CMK (cell line): ENCODE measurements at places on chromosomes 6 and 20.
A peak's percentile ranks its signal among the peaks of the same experiment; 100 is the strongest.

GRCh38 chr20:43916073-43916880, 1.6 kb downstream of the TOX2 start:
- DNase-seq, result no peak

GRCh38 chr20:49560186-49560585, 7.8 kb downstream of the PTGIS start:
- DNase-seq, result no peak

DNA sequence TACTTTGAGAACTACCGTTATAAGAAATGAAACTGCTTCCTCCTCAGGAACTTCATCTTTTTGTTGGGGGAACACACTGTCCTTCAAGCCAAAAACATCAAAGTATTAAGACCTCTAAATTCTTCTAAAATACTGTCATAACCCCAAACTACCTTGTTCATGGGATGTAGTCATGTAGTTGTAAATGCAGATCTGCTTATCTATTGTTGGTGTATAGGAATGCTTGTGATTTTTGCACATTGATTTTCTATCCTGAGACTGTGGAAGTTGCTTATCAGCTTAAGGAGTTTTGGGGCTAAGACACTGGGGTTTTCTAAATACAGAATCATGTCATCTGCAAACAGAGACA, 282.9 kb upstream of the RUNX2 start:
- DNase-seq, result no peak

- no peak for DNase-seq
These were observed 73.3 kb downstream of the CAP2 start for GRCh38 chr6:17466707-17467106.

DNA sequence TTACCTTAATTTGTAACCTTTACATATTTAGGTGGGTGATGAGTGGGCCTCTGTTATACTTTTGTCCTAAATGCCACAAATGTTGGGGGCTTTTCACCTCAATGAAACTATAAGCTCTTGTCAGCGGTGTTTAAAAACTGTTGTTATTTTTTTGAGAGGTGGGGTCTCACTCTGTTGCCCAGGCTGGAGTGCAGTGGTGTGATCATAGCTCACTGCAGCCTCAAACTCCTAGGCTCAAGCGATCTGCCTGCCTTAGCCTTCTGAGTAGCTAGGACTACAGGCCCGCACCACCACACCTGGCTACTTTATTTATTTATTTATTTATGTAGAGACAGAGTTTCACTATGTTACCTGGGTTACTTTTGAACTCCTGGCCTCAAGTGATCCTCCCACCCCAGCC, 66.7 kb downstream of the ZDHHC14 start:
- no peak for DNase-seq

- DNase-seq, result no peak
These were observed 1643.3 kb downstream of the GRIK2 start for GRCh38 chr6:103036846-103037245.

- DNase-seq, result no peak
These were observed 516 bp downstream of the LRRC1 start for GRCh38 chr6:53795340-53795701.

GRCh38 chr6:16793828-16794412, 32.7 kb upstream of the ATXN1 start:
- no peak for DNase-seq

DNA sequence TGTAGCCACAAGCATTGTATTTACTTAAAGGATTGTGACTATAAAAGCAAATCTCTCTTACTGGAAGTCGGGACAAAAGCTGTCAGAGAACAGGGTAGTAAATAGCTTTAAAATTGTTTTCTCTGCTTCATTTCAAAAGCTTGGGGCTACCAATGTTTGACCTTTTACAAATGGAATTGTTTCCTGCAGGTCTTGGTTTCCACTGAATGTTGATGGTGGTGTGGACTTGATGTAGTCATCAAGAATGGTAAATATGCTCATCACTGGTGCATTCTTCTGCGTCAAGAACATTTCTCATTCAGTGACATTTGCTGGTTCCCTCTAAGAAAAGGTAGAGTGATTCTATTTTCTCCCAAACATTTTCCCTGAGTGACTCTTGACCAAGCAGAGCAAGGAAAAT, 435.4 kb upstream of the KHDRBS2 start:
- DNase-seq, result no peak

DNA sequence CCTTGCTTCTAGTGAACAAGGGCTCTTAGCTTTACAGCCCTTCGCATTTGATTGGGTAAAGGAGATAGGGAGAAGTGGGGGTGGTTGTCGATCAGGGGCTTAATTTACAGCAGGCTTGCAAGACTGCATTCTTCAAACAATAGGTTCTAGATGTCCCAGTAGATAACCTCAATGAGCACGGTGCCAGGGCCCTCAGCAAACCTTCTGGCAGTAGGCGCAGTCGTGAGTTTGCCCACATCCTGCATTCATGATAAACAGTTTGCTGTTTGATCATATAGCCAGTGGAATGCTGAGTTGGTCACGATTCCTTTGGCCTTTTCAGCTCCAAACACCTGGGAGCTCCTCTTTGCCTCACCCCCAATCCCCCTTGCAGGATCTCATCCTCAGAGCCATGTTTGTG, 27.5 kb downstream of the SUN5 start:
- DNase-seq, result no peak

- DNase-seq, result no peak
These were observed 184.6 kb downstream of the ID4 start for GRCh38 chr6:20021795-20022194.

DNA sequence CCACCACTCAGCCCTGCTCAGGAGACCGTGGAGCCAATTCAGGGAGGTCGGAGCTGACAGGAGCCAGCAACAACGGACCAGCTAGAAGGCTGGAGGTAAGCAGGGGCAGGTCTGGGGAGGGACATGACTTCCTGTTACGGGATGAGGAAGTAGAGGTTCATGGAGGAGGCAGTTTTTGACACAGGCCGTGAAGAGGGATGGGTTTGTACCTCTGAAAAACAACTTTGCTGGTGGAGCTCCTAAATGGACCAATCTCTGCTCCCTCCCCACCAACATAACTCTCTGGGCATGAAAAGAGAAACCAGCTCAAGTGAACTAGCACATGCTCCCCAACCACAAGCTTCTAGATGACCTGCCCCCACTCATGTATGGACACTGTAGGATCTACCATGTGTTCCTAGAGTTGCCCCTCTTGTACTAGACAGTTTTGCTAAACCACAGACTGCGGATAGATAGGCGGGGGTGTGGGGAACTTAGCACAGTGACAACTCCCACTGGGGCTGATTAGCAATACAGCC, 31.4 kb downstream of the RALGAPA2 start:
- DNase-seq, result peak; percentile 72

DNA sequence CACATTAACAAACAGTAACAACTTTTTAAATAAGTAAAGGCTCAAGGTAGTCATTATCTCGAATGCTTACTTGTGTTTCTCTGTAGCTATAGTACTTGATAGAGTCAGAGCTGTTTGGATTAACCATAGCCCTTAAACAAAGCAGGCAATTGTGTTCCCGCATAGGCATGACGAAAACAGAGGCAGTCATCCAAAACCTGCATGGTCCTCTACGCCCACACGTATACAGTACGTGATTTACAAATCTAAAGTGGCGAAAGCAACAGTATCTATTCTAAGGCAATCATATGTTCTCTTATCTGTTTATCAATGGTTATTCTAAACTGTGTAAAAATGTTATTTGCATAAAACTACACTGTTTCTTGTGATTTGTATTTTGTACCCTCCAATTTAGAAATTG, 31.8 kb downstream of the HFE start:
- DNase-seq, result no peak

DNA sequence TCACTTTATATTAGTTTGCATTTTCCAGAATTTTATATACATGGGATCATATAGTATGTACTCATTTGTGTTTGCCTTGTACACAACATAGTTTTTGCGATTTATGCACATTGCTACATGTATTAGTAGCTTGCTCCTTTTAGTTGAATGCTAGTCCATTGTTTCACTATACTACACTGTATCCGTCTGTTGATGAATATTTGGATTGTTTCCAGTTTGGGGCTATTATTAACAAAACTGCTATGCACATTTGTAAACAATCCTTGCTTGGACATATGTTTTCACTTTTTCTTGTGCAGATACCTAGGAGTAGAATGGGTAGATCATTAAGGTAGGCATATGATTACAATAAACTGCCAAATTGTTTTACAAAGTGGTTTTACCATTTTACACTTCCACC, 3.9 kb upstream of the LRRC1 start:
- DNase-seq, result no peak

GRCh38 chr20:1310506-1311190, 18.3 kb downstream of the SDCBP2 start:
- no peak for DNase-seq

DNA sequence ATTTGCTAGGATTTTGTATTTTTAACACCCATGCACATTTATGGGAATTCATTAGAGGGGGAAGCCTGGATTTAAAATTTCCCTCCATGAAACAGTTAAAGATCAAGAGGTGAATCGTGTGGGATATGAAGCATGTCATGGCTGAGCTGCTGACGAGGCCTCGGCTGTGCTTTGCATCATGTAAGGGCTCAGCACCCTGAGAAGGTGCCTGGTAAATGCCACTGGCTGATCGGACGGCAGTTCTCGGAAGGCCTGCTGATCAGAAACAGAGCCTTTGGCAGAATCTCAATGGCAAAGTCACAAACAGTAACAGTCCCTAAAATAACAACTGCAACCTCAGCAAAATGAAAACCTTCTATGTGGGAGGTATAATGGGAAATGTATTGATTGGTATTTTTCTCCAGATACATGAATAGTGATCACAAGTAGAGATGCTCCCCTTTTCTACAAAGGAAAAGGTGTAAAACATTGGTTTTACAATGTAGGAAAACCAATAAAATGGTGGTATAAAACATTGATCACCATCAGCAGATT, 53.0 kb upstream of the FUCA2 start:
- no peak for DNase-seq

DNA sequence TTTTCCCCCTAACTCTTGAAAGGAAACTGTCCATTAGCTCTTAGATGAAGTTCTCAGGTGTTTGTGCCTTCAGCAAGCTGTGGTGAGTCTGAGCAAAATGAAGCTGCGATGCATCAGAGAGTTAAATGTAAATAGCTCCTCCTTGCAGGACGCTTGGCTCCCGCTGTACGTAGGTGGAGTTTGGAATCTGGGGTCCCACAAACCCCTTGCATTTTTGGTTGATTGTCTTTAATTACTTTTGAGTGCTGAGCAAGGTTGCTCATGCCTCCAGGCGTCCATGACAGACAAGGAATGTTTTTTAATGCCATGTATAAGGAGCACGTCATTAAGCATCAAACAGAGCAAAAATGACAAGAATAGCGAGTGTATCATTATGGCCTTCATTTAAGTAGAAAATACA, 300.5 kb downstream of the TFAP2C start:
- no peak for DNase-seq

GRCh38 chr20:20706285-20706684, 6.2 kb downstream of the RALGAPA2 start:
- DNase-seq, result no peak

DNA sequence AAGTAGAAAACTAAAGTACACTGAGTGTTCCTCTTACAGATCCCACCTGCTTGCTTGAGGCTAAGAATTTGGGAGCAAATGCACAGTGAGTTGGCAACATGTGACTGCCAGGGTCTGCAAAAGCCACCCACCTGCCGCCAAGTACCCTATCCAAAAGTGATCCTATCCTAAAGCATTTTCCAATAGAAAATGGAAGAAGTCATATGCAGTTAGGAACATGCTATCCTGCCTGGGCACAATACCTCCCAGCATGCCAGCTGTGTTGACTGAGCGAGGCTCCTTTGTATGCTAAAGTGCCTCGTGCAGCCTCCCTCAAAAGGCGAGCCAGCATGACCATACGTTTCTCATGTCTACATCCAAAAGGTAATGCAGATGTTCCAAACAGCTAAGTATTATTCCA, 52.7 kb downstream of the TRAF3IP2 start:
- no peak for DNase-seq

GRCh38 chr6:128439627-128440026, 80.8 kb downstream of the PTPRK start:
- DNase-seq, result no peak

- no peak for DNase-seq
These were observed 43.0 kb downstream of the TPD52L1 start for GRCh38 chr6:125196613-125197012.

DNA sequence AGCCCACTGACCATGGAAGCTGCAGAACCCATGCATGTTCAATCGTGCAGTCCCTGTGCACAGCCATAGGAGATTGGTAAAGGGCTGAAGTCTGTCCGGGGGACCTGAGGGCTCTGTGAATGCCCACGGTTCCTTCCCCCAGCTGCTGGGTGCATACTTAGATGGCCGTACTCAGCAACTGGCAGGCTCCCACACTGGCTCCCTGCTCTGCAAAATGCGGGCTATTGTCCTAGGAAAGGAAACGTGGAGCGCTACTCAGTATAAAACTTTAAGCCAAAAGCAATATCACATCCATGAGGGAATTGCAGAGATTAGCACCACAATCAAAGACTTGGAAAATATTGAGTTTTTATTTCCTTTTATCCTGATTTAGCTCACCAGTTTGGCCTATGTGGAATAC, 202.0 kb downstream of the WDR27 start:
- DNase-seq, result no peak

- DNase-seq, result no peak
These were observed 7.1 kb upstream of the DST start for GRCh38 chr6:56649782-56650181.
